ENCODE measurements at places on chromosomes 16 and 17.

GRCh38 chr17:82566129-82566960, 46.8 kb downstream of the FOXK2 start:
- no peak for DNase-seq

DNA sequence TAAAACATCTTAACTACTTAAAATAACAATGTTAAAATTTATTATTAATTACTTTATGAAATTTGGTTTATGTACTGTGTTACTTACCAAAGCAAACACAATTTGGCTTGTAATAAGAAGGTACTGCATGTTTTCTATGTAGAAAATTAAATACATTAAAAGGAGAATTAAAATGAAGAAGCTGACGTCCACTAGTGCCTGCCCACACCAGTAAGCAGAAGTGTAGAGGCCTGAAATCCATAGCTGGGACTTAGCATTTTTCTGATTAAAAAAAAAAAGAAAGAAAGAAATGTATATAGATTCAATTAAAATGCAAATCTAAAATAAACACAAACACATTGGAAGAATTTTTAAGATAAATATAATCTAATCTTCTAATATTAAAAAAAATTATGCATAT, 35.8 kb upstream of the ABCA9 start:
- DNase-seq: no peak

- DNase-seq: no peak
Observed at GRCh38 chr17:7022781-7023571, at the start of gene BCL6B. Gene BCL6B, plus strand, starts transcription at chr17:7023050. Its CDS starts 622 bp downstream, at chr17:7023672.

DNA sequence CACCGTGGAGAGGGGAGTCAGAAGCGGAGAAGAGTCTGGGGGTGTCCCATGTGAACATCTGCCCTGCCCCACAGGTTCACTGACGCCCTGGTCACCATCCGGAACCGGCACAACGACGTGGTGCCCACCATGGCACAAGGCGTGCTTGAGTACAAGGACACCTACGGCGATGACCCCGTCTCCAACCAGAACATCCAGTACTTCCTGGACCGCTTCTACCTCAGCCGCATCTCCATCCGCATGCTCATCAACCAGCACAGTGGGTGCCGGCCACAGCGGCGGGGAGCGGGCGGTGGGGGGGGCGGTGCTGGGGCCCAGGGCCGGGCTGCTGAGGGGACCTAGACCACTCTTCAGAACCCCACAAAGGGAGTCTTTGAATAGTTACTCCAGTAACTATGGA, 10.7 kb downstream of the PDK2 start:
- DNase-seq: no peak

DNA sequence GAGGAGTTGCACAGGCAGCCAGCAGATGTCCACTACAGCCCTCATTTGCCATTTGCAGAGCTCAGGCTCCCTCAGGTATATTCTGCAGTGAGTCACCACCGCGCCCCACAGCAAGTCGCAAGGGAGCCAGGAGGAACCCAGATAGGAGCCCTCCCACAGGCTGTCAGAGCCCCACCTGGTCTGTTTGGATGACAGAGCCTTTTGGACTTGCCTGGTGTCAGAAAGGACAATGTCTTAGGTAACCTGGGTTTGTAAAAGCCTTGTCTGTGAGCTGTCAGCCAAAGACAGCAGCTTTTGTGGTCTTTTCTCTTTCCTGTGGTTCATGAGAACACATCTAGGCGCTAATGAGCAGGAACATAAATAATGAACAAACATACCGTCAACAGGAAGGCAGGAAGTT, 70.9 kb downstream of the GNAO1 start:
- no peak for DNase-seq

DNA sequence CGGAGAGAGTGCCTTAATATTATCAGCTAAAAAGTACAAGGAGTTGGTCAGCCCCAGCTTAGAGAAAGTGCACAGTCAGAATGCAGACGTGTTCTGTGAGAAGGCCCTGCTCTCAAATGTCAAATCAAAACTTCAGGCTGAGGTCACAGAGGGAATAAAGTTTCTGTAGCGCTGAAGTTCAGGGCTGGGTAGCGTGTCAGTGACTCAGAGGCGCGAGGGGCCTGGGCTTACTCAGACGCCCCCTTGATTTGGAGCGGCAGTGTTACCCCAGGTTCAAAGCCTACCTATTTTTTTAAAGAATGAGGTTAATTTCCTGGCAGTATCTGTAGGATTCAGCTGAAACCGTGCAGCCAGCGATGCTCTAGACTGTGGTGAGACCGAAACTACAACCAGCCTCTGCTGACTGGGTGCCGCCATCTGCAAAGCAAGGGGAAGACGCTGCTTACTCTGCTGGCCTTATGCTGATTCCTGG, 4.8 kb downstream of the CIAO3 start:
- no peak for DNase-seq

- DNase-seq: no peak
Observed at GRCh38 chr16:21301895-21302291, 23.8 kb upstream of the CRYM start.

DNA sequence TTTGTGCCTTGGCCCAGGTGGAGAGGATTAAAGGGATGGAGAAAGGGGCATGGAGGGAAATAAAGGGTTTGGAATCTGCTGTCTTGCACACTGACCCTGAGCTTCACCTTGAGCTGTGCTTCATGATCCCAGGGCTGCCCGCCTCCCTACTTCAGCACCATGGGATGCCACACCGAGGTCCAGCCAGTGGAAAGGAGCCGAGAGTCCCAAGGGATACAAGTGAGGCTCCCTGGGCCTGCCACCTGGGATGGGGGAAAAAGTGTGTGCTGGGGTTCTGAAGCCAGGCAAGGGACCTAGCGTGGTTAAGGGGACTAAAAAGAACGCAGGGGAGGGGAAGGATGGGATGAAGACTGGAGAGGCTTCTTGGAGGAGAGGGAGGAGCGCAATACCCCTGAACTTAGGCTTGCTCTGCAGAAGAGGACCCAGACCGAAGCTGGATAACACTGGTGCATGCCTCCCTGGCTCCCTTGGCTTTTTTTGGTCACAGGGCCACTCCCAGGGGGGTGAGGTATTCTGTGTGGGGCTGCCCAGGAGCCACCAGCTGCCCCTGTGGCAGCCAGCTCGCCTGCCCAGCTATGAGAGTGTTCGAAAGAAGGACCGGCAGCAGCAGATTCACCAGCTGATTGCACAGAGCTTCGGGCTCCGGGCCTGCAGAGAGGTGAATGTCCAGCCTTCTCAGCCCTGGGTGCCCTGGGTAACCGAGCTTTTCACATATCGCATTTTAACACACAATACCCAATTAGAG, 7.2 kb downstream of the MRPL27 start:
- DNase-seq: no peak

DNA sequence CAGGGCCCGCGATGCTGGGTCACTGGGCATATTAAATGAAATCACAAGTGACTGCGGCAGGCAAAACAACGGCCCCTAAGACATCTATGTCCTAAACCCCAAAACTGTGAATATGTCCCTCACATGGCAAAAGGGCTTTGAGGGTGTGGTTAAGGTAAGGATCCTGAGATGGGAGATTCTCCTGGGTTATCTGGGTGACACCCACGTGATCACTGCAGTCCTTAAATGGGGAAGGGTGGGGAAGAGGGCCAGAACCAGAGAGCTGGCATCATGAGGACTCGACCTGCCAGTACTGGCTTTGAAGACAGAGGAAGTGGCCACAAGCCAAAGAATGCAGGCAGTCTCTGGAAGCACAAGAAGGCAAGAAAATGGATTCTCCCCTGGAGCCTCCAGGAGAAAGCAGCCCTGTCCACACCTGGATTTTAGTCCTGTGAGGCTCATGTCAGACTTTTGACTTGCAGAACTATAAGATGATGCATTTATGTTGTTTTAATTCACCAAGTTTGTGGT, 12.5 kb downstream of the COTL1 start:
- no peak for DNase-seq

- no peak for DNase-seq
Observed at GRCh38 chr16:68310437-68310773, 341 bp downstream of the SLC7A6OS start.

DNA sequence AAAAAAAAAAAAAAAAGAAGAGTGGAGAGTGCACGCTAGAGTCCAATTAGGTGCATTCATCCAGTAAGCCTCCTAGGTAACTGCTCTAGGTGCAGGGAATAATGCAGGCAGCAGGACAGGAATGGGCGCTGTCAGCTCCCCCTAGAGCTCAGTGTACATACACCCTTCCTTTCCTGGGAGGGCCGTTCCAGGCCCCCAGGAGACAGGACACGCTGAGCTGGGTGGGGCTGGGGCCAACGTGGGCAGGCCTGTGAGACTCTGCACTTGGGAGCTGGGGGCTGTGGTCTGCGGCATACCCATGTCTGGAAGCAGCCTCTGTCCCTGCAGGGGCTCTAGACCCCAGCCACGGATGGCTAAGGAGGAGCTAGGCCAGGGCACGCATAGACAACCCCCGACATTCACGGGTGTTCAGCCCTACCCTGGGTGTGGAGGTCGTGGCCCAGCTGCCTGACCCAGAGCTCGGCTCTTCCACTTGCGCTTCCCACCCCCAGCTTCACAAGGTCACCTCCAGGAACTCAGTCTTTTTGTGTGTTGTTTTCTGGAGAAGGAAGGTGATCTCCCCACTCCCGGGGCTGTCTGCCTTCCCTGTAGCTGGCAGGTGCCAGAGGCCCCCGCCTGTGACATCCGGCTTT, 1.0 kb upstream of the ANTKMT start:
- no peak for DNase-seq

DNA sequence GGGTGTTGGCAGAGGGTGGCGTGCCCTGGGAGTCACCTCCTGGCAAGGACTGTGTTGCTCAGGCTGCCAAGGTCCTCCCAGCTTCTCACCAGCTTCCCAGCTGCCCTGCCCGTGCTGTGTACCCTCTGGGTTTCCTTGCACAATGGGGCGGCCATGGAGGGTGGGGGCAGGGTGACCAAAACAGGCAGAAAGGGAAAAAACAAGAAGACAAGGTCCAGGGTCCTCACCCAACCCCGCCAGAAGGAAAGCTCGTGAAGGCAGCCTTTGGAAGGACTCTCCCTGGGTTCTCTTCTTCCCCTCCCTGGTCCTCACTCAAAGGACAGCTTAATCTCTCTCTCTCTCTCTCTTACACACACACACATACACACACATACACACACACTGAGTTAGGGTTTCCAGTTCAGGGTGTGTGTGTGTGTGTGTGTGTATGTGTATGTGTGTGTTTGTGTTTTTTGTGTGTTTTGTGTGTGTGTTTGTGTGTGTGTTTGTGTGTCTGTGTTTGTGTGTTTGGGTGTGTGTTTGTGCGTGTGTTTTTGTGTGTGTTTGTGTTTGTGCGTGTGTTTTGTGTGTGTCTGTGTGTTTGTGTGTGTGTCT, 2.0 kb downstream of the SLC13A5 start:
- DNase-seq: no peak

- DNase-seq: no peak
Observed at GRCh38 chr16:27579087-27579980, 29.4 kb downstream of the KATNIP start.

DNA sequence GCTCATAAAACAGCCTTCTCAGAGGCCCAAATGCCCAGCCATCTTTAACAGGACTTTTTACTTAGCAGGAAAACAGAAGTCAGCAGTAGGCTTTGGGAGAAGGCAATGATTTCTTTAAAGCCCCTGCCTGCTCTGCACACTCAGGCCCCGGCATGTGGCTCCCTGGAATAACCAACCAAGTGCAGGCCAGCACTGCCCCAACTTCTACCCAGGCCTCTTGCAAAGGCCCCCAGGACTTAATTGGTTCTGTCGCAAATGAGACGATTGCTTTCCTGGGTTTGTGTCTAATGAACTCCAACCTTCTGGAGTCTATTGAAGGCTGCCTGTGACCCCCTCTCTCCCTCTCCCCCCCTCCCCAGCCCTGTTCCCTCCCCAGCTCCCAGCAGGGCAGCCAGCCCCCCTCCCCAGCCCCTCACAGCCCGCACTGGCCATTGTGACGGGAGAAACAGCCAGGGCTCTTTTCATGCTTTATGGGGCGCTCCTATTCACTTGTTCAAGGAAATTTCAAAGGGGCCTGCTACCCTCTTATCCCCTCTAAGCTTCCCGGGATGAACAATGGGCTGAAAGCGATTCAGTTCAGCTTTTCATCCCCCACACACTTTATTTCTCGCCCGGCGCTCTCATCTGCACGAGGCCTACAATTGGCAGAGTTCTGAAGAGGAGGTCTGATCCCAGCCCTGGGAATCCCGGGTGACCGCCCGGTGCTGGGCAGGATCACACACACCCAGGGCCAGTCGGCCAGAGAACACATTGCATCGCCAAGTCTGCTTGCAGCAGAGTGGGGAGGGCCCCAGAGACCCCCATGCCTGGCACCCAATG, 15.5 kb downstream of the AXIN2 start:
- no peak for DNase-seq

DNA sequence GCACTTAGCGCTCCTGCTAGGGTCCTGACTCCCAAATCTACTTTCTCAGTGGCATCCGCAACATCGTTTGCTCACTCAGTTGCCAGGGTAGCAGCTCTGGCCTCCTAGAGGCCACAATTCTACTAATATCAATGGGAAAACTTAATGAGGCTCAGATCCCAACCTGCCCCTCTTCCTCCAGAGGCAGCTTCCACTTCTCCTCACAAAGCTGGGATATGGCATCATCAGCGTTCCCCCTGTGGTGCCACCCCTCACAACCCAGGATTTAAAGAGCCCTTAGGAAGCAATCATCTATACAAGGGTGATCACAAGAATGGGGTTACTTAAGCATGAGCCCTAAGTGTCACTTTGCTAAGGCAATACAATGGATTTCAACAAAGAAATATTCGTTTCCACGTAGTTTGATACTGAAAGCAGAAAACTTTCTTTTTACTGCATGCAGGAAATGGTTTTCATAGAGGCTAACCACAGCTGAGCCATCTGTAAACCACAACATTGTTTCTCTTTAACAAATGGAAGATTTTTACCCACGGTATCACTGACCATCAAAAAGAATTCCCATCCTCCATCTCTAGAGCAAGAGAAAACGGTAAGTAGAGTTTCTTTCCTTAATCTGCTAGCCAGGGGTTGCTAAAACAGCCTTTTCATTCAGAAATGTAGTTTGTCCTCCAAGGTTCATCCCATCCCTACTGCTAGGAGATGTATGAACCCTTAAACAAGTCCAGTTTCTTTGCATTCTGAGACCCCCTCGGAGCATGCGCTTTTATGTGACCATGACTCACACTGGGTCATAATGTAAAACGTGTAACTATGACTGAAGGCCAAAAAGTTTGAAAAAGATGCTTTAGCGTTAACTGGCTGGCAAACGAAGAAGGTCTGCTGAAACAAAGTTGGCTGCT, 68.3 kb upstream of the BCAR1 start:
- DNase-seq: no peak

DNA sequence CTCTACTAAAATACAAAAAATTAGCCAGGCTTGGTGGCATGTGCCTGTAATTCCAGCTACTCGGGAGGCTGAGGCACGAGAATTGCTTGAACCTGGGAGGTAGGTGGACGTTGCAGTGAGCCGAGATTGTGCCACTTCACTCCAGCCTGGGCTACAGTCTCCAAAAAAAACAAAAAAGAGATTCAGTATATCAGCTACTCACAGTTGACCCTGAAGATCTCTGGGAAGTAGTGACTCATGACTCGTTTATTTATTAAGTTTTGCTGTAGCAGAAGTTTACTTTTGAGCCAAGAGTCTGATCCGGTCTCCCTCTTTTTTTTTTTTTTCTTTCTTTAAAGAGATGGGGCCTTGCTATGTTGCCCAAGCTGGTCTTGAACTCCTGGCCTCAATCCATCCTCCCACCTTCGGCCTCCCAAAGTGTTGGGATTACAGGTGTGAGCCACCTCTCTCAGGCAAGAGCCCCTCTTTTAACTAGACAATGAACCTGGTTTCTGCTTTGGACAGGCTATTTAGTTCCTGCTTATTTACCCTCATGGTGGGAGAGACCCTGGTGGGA, 4.4 kb downstream of the MVP start:
- DNase-seq: no peak

- no peak for DNase-seq
Observed at GRCh38 chr17:73311428-73311780, 397 bp downstream of the CDC42EP4 start.
